Activated CD4-positive, alpha-beta T cell treated with anti-CD3 and anti-CD28 coated beads, Interleukin-2, amount 10 ng/mL, durations not matched to agents 24 days and 14 days (primary cell): ENCODE measurements at places on chromosomes 4 and X. TPM values are rescaled to one million over a fixed set of nuclear protein-coding genes. Genes with fewer than 3 reads are reported as not detected.

Gene GNL3L
- total RNA-seq, result 78.4 and 78.8 TPM in 2 replicates

Gene SYTL5
- not detected in 2 replicates for total RNA-seq

Gene BEX5
- 0.71 and 0.98 TPM in 2 replicates for total RNA-seq

Gene PWWP3B
- not detected in 2 replicates for total RNA-seq
